ENCODE measurements at places on chromosomes 2 and 18.

GRCh38 chr2:138060301-138060635 lies 96.0 kb downstream of the HNMT start:
- no peak for DNase-seq

DNA sequence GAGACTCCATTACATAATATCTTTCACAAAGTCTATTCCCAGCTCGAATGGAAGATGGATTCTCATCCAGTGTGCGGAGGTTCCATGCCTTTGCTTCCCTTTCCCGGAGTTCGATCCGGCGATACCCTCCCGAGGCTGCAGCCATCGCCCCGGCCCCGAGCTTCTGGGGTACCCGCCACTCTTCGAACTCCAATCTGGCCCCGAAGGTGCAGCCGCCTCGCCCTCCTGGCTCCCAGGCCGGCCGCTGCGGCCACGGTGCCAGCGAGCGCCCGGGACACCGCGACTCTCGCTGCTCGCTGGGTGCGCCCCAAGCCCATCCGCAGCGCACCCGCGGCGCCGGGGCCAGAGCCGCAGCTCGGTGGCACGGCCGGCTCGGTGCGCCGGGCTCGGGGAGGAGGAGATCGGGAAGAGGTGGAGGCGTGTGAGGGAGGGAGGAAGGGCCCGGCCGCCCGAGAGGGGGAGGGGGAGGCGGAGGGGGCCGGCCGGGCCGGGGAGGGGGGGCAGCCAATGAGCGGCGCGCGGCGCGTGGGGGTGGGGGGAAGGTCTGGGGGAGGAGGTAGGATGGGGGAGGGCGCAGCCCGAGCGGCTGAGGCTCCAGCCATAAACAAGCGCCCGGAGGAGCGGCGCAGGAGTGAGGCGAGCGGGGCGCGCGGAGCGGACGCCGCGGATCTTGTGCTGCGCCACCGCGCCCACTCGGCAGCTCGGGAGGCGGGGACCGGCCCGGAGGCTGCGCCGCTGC lies at the start of gene CRIM1:
Gene CRIM1 (plus strand): TSS at position 628 of the 739 bp plus-strand sequence. CDS start 515 bp downstream, outside the sequence.
- DNase-seq, result peak; percentile 90

DNA sequence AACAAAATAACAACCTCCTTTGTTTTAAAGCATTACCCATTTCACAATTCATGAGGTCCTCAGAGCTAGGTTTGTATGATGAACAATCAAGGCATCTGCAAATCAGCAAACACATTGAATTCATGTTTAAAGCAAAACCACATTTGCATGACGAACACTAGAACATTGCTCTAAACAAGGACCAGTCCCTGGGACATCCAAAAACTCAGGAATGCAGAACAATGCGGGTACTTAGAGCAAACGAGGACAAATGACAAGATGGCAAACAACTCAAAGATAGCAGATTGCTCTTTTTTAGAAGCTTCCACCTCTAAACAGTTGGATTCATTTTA lies 45.7 kb upstream of the RALBP1 start:
- no peak for DNase-seq

- no peak for DNase-seq
Measured at GRCh38 chr18:58370038-58370580, 258.8 kb downstream of the ALPK2 start.

- DNase-seq, result no peak
Measured at GRCh38 chr2:64858541-64859311, 130.5 kb upstream of the SLC1A4 start.

- DNase-seq, result peak; percentile 78
Measured at GRCh38 chr2:8148260-8149006, 533.4 kb upstream of the ID2 start.

DNA sequence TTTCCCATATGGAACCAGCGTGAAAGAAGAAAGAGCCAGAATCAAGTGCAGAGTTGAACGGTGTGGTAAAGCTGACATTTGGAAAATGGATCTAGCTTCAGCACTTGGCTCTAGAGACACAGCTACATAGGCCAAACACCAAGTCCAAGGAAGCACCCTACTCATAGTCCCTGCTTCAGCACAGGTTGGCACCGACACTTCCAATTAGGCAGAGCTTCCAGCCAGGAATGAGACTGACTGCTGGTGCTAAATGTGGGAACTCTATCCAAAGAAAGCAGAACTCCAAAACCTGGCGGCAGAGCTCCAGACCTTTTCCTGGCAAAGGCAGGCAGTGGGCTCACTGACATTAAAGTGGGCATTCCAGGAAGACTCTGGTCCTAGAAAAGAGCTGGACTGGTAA lies 125.4 kb upstream of the CTNNA2 start:
- no peak for DNase-seq

- no peak for DNase-seq
Measured at GRCh38 chr2:28225473-28226080, 167.1 kb upstream of the FOSL2 start.

- DNase-seq, result no peak
Measured at GRCh38 chr18:43705850-43706249, 428.6 kb upstream of the SYT4 start.

- no peak for DNase-seq
Measured at GRCh38 chr2:19356545-19357401, 1.6 kb downstream of the OSR1 start.

DNA sequence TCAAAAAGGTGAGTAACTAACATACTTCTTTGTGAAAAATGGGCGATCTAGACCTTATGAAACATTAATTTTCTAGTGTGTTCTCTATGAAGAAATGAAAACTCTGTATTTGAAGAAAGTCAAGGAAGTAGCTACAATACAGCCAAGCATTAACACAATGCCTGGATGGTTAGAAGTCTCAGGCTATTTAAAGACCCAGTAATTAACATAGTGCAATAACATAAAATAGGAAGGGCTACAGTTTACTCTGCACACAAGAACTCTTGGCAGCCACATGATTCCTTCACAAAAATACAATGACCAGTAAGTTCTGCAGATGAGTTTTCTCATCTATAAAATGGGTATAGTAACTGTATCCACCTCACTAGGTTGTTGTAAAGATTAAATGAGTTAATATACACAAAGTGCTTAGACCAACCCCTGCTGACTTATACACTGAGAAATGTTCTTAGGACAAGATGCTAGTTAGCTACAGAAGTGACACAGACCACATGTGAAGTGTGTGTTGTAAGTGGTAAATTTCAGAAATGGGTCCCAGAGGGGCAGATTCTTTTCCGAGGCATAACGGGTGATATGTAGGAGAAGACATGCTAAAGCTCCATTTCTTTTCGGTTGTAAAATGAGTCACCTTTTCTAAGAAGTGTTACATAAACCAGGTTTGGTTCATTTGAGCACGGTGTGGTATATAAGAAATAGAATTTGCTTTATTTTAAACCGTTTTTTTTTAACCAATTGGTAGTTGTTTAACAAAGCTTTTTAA lies 61.8 kb downstream of the CXCR4 start:
- no peak for DNase-seq

GRCh38 chr2:54289917-54290316 lies 33.9 kb upstream of the TSPYL6 start:
- DNase-seq, result no peak

GRCh38 chr18:37567994-37568359 lies 2.4 kb upstream of the CELF4 start:
- no peak for DNase-seq

DNA sequence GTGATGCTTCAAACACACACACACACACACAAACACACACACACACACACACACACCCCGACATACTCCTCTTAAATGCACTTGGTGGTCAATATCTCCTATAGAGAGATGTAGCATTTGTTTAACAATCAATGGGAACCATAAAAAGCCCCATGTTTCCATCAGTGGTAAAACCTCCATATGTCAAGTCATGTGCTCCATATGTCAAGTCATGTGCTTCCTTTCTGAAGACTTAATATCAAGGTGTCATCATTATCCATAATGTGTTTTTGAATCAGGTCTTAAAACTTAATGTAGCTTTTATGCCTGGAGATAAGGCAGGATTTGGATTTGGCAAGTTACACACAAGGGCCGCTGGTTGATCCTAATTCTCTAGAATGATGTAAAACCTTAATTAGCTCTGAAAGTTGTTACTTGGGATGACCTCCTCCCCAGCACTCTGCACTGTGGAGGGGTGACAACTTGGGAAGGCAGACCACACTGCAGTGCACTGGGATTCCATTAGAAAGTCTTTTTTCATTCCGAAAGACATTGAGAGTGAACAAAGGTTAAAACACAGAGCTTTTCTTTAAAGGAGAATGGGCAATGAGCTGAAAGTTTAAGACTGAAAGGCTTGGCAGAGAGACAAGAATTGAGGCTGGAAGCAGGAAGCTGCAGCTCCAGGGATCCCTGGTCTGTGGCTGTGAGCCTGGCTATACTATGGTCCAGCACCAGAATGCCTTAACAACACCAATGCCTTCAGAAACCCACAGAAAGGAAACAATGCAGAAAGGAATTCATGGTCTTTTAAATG lies 26.4 kb downstream of the ALK start:
- no peak for DNase-seq

- DNase-seq, result no peak
Measured at GRCh38 chr2:25000036-25000435, 28.3 kb upstream of the DNAJC27 start.

GRCh38 chr2:130767408-130767775 lies 12.1 kb downstream of the AMER3 start:
- no peak for DNase-seq

GRCh38 chr18:35683021-35683420 lies 101.5 kb downstream of the GALNT1 start:
- no peak for DNase-seq

- DNase-seq, result no peak
Measured at GRCh38 chr2:54549430-54549829, 93.3 kb downstream of the SPTBN1 start.

DNA sequence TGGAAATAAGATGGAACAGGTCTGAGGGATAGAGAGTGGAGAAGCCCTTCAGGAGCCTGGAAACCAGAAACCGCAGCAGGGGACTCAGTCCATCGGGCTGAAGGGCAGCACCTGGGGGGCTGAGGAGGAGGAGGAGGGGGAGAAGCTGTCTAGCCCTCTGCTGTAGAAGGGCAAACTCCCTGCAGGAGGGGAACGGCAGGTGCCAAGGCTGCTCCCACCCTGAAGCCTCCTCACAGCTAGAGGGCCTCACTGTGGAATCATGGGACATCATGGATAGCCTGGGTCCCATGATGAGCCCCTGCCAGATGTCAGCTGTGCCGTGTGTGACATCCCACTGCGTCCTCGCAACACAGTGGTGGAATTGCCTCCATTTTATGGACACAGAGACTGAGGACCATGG lies 435 bp downstream of the MYO7B start:
- DNase-seq, result no peak

DNA sequence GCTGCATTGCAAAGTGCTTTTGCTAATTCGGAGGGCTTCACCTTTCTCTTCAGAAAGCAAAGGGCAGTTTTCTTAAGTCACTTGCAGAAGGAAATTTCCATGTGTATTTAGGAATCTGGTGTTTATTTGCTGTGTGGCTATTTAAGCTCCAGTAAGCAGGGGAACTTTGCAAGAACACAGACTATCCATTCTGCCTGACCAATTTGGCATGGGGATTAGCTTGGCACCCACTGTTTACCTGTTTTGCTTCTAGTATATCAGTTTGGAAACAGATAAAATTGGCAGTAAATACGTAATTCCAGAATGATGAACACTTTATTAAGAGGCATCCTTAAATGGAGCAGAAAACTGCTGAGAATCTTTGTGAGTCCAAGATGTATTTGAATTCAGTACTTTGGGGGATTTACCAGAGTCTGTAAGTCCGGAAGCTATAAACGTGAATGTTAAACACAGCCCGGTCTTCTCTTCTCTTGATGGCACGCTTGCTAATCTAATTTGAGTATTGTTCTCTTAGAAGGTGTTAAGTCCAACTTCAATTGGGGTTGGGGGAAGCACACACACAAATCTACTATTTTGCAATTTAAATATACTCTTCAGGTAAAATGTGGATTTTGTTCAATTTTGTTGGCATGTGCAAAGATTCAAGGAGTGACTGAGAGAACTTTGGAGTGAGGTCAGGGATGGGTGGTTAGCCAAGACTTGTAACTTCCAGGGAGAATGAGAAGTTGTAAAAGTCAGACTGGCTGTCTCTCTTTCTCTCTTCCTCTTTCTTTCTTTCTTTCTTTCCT lies 650 bp downstream of the ACKR3 start:
- DNase-seq, result no peak

DNA sequence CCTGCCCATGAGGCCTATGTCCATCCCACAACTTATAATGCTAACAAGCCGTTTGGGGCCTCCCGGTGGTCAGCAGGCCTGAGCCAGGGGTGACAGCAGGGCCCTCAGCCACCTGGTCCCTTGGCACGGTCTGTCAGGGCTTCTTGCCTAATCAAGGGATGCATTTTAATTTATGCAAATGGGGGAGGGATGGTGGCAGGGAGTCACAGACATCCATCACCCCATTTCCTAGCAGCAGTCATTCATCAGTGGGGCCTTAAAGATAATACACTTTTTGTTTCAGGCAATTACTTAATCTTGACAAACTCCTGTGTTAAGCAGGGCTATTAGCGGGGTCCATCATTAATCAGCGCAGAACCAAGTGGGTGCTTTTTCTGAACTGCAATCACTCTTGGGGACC lies 174.5 kb downstream of the GLI2 start:
- DNase-seq, result no peak

DNA sequence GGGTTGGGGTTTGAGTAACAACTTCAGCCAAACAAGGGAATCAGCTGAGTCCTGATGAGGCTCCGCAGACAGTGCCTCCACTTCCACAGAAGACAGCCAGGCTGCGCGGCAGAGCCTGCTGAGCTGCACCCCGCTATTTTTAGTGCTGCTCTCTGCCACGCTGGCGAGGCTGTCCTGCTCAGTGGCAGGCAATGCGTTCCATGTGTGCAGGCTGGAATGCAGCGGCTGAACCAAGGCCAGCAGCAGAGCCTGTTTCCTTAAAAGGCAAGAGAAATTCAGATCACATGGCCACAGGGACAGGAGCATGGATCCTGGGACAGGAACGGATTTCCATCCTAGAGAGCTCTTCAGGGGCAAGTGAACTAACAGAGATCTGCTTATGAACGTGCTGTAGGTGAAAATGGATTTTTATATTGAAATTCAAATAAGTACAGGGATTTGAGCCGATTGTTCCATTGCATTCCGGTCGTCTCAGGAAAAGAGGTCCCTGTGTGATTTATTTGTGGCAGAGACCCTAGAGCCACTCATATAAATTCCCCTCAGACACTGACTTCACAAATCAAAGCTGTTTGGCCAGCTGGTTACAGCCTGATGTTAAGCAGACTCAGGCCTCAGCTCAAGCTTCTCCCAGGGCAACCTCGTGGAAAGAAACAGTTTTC lies 98.7 kb downstream of the COL6A3 start:
- no peak for DNase-seq

- no peak for DNase-seq
Measured at GRCh38 chr2:181352158-181352557, 105.0 kb upstream of the ITGA4 start.

DNA sequence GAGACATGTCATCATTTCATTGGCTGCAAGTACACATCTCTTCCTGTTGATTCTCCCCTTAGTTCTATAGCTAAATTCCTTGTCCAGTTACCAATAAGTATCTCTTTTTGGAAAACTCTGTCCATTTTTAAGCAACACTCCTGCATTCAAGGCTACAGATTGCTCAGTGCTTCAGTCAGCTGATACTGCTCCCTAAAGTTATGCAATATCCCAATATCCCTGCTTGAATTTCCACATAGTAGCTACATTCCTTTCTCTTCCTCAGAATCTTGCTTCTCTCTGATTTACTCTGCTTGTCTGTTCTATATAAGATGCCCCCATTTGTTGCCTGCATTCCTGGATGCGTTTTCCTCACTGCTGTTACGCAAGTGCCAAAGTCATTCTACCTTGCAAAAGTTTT lies 109.8 kb downstream of the PARD3B start:
- no peak for DNase-seq
